ENCODE measurements at places on chromosomes 5 and 9. TPM values are rescaled to one million over a fixed set of nuclear protein-coding genes. Genes with fewer than 3 reads are reported as not detected.

- no peak for DNase-seq
Observed at GRCh38 chr9:94980947-94981722, 254.6 kb downstream of the AOPEP start.

The MRPL22 gene
- 38.7 TPM for total RNA-seq

DNA sequence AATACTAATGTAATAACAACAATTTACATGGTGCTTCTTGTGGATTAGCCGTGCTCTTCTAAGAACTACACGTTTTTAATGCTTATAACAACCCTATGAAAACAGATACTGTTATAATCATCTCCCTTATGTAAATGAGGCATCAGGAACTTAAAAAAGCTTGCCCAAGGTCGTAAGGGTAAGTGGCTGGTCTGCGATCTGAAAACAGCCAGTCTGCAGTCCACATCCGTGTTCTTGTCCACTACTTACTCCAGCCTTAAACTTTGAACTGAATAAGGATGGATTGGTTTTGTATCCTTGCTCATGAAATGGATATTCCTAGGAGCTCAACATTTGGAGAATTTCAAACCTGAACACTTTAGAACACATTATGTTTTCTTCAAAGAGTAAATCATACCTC, 26.7 kb downstream of the PAM start:
- DNase-seq: no peak

The GLRA1 gene
- not detected for total RNA-seq

The ROR2 gene
- 0.30 TPM for total RNA-seq

All from psoas muscle (tissue), 8 donors.